Glomerular endothelial cell (primary cell): ENCODE measurements at places on chromosomes 2 and 18.

DNA sequence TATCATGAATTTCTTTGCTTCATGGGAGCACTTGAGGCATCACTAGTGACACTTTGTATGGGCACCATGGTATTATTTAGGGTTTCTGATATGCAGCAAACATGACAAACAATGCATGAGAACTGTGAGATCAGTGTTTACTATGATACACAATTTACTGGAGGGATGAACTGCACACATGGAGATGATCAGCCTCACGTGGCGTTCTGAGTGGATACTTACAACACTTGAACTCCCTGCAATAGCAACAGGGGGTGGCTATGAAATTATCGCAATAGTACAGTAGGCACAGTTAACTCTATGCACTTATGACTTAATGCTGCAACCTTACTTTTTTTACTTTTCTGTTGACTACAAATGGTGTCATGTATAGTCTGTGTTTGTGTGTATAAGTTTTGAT, 18.5 kb upstream of the UGT1A8 start:
- no peak for DNase-seq

DNA sequence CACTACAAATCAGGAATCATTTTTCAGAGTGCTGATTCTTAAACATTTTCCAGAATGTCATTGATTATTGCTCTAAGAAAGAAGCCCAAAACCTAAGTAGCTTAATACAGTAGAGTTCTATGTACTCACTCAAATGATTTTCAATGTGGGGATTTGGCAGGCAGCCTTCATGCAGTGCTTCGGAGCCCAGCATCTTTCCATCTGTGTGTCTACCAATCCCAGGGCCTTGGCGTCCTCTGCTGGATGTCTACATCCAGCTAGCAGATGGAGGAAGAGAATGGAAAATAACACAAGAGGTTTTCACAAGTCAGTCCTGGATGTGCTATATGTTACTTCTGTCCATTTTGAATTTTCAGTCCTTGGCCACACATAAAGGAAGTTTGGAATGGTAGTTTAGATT, 151.8 kb downstream of the RDH14 start:
- no peak for DNase-seq

DNA sequence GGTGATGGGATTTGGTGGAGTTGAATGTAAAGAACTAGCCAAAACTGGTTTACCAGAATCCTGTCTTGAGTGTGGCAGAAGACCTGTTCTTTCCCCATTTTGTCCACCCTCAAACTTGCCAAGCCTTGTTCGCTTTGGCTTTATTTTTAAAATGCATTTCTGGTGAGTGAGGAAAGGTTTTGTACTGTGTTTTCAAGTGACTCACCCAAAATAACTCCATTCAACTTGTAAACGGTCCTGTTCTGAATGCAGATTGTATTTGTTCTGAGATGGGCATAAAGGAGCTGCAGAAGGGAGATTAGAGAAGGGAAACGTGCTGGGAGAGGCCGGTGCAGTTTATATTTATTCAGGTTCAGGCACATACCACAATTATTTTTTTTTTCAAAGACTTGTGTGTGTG, 5.3 kb upstream of the ITPRID2 start:
- DNase-seq, result no peak

- no peak for DNase-seq
Measured at GRCh38 chr2:74286725-74287124, 56.5 kb downstream of the SLC4A5 start.

GRCh38 chr2:53672881-53673522, 94.6 kb upstream of the CHAC2 start:
- DNase-seq, result no peak
